ENCODE measurements at places on chromosomes 4 and X. TPM values are rescaled to one million over a fixed set of nuclear protein-coding genes. Genes with fewer than 3 reads are reported as not detected.

The CPZ gene
- 70.9 TPM for polyA plus RNA-seq

The POF1B gene
- polyA plus RNA-seq: not detected

The HNRNPH2 gene
- 17.9 TPM for polyA plus RNA-seq

The CYSLTR1 gene
- not detected for polyA plus RNA-seq

The TBX22 gene
- not detected for polyA plus RNA-seq

The ADH6 gene
- 0.02 TPM for polyA plus RNA-seq

- no peak for DNase-seq
Observed at GRCh38 chrX:49762175-49762720, 66.5 kb upstream of the PAGE1 start.

DNA sequence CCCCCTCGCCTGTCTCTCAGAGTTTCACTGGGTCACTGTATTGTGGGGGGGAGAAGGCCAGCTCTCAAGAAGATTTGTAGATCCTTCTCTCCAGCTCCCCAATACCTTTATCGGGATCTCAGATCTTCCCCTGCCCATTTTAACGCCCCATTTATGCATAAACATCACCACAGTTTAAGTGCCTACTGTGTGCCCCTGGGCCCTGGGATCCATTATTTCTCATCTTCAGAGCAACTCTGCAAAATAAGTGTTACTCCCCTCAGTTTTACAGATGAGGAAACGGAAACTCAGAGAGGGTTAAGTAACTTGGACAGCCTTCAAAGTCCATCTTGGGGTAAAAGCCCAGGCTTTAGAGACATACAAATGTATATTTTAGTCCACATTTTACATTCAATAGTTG lies 421 bp upstream of the IGSF1 start:
- no peak for DNase-seq

DNA sequence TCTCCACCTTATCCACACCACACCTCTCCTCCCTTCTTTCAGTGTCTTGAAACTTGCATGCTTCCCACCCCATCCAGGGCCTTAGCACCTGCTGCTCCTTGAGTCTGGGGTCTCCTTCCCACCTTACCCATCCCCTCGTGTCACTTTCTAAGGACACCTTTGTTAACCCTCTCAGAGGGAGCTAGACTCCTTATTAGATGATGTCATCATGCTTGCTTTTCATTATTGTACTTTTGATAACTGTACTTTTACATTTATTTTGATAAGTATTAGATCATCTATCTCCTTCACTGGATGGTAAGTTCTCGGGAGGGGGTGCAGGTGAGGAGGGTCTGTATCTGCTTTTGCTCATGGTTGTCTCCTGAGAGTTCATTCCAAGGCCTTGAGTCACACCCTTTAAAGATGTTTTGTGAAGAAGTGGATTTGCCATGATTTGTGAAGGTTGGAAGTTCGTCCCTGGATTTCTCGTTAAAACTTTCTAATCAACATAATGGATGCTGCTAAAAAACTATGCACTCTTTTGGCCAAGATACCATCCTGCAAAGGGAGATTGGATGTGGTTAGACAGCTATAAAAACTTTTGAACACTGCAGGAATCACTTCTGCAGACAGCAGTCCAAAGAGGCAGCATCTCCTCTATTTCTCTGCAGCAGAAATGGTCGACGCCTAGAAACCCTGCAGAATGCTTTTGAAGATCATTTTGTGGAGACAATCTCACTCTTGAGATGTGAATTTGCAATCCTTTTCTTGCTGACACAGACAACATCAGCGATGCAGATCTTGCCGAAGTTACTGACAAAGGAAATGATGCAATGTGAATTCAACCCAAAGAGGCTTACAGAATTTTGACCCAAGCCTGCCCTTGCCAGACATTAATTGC lies 69.6 kb downstream of the ENPP6 start:
- DNase-seq: no peak
